ENCODE measurements at places on chromosomes 6 and 20. TPM values are rescaled to one million over a fixed set of nuclear protein-coding genes. Genes with fewer than 3 reads are reported as not detected.

Gene PROCR
- total RNA-seq, result not detected

Gene CRISP2
- total RNA-seq, result not detected

Gene OLIG3
- 0.14 TPM for total RNA-seq

- DNase-seq, result no peak
- H3K27me3 ChIP-seq, result no peaks in the 10 kb centered on the region
- H3K4me3 ChIP-seq, result no peak overlapping the region
- peaks cover 10% of the 10 kb centered on the region for H3K4me1 ChIP-seq
Measured at GRCh38 chr6:138371720-138372119, 6.0 kb upstream of the SMIM28 start.

DNA sequence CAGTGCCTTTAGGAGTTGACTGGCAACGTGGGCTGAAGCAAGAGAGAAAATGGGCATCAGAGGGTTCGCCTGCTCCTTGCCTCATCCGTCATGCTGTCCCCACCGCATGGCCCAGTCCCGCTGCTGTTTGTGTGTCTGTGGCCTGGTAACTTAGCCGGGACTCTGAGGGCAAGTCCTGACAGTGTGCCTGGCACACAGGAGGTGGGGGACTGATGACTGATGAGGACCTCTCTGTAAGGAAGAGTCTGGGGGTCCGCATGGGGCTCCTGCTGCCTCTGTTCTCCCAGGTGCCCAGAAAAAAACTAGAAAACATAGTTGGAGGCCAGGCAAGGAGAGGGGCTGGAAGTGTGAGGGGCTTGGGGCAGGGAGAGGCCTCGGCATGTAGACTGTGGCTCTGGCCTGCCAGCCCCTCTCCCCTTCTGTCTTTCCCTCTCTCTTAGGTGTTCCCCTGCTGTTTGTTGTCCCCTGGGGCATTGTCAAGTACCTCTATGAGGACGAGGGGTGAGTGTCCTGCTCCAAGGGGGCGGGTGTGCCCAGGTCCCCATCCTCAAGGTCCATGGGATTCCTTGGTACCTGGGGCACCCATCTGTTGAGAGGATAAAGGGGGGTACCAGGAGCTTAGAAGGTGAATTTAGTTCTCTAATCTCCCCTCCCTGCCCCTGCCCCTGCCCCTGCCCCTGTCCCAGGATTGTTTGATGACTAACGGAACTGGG is 29.5 kb downstream of the GLP1R start:
- no peak overlapping the region for H3K4me3 ChIP-seq
- H3K27ac ChIP-seq, result no peak overlapping the region
- peaks cover 13% of the 10 kb centered on the region for H3K4me1 ChIP-seq
- H3K27me3 ChIP-seq, result no peaks in the 10 kb centered on the region

Gene MUCL3
- total RNA-seq, result not detected

DNA sequence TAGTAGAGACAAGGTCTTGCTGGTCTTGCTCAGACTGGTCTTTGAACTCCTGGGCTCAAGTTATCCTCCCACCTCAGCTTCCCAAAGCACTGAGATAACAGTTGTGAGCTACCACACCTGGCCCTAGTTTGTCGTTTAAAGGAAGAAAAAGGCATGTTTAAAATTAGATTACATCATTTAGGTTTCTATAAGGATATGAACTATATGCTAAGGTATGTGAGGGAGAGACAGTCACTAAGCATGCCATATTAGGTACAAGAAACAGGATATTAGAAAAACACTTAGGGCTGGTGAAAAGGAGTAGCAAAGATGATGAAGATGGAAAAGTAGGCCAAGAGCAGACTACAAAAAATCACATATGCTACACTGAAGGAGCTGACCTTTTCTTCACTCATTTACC is 106.4 kb downstream of the ASCC3 start:
- H3K4me1 ChIP-seq, result no peaks in the 10 kb centered on the region
- H3K27me3 ChIP-seq, result no peaks in the 10 kb centered on the region
- DNase-seq, result no peak
- H3K4me3 ChIP-seq, result no peak overlapping the region
- no peak overlapping the region for H3K27ac ChIP-seq
- no peaks in the 10 kb centered on the region for H3K36me3 ChIP-seq

- no peaks in the 10 kb centered on the region for H3K36me3 ChIP-seq
- peaks cover 6% of the 10 kb centered on the region for H3K4me1 ChIP-seq
- no peak overlapping the region for H3K27ac ChIP-seq
Measured at GRCh38 chr20:57104651-57105204, 161.7 kb downstream of the BMP7 start.

DNA sequence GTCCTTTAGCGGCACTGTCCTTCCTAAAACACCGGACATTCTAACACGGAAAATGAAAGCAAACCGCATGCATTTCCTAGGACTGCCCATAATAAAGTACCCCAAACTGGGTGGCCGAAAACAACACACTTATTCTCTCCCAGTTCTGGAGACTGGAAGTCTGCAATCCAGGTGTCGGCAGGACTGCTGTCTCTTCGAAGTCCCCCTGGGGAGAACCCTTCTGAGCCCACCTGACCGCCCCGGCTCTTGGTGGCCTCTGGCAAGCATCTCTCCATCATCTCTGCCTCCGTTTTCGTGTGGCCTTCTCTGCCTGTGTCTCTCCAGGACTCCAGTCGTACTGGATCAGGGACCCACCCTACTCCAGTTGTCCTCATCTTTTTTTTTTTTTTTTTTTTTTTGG is 55.4 kb downstream of the SYNJ2 start:
- H3K4me3 ChIP-seq, result no peak overlapping the region
- H3K4me1 ChIP-seq, result peaks cover 4% of the 10 kb centered on the region
- peaks cover 7% of the 10 kb centered on the region for H3K27me3 ChIP-seq
- H3K36me3 ChIP-seq, result peaks cover 5% of the 10 kb centered on the region

DNA sequence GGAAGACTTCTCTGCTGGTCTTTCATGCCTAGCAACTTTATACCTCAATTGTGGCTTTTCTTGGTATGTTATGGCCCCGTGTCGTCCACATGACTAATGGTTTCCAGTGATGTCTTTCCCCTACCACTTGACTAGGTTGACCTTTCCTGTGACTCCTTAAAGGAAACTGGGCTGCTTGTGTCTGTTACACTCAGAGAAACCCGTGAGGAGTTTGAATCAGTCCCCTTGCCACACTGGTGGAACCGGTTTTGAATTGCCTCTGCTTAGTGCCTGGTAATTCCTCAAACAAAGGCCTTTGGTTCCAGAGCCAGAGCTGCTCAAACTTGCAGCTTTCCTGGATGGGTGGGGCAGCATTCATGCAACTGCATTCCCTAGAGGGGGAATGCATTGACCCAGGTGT is 21.9 kb downstream of the ECT2L start:
- no peak overlapping the region for H3K4me3 ChIP-seq
- H3K4me1 ChIP-seq, result peaks cover 15% of the 10 kb centered on the region
- H3K27ac ChIP-seq, result no peak overlapping the region
- DNase-seq, result no peak
- no peaks in the 10 kb centered on the region for H3K36me3 ChIP-seq

- no peak for DNase-seq
- H3K27ac ChIP-seq, result no peak overlapping the region
- no peaks in the 10 kb centered on the region for H3K4me1 ChIP-seq
Measured at GRCh38 chr6:154112181-154112809, 73.3 kb downstream of the OPRM1 start.

GRCh38 chr20:14214046-14214445 is 123.4 kb downstream of the FLRT3 start:
- no peak overlapping the region for H3K27ac ChIP-seq
- H3K27me3 ChIP-seq, result no peaks in the 10 kb centered on the region
- no peak for DNase-seq
- peaks cover 5% of the 10 kb centered on the region for H3K36me3 ChIP-seq
- H3K4me1 ChIP-seq, result peaks cover 11% of the 10 kb centered on the region

- H3K4me3 ChIP-seq, result no peak overlapping the region
- no peaks in the 10 kb centered on the region for H3K36me3 ChIP-seq
- peaks cover 13% of the 10 kb centered on the region for H3K4me1 ChIP-seq
- H3K27me3 ChIP-seq, result peaks cover 4% of the 10 kb centered on the region
- no peak overlapping the region for H3K27ac ChIP-seq
Measured at GRCh38 chr6:33160096-33160495, 32.2 kb downstream of the COL11A2 start.

DNA sequence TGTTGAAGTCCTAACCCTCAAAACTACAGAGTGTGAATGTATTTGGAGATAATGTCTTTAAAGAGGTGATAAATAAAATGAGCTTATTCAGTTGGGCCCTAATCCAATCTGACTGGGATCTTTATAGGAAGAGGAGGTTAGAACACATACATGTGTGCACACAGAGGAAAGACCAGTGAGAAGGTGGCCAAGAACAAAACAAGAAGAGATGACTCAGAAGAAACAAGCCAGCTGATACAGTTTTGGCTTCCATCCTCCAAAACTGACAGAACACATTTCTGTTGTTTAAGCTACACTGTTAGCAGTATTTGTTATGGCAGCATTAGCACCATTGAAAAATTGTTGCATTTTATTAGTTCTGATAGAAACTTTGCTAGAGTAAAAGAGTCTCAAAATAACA is 609.3 kb upstream of the IMPG1 start:
- no peak for DNase-seq
- H3K27ac ChIP-seq, result no peak overlapping the region
- H3K27me3 ChIP-seq, result no peaks in the 10 kb centered on the region
- H3K4me3 ChIP-seq, result no peak overlapping the region
- H3K4me1 ChIP-seq, result no peaks in the 10 kb centered on the region

Gene BPIFA1
- total RNA-seq, result not detected

Gene SEL1L2
- not detected for total RNA-seq

DNA sequence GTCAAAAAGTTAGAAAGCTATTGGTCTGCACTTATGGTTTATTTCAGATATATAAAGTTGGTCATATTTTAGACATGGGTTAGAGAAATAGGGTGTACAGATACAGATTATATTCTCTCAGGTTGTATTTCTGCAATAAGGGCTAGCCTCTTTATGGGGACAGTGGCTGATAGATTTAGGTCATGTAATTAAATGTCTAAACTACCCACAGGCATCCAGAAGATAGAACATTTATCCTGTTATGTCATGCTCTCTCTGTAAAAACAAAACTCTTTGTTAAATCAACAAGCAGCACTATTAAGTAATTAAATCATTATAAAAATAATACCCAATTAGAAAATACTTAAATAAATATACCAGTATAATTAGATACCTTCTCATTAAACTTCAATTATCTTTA is 612.6 kb upstream of the CITED2 start:
- H3K4me3 ChIP-seq, result no peak overlapping the region
- peaks cover 37% of the 10 kb centered on the region for H3K4me1 ChIP-seq
- no peak overlapping the region for H3K27ac ChIP-seq
- no peaks in the 10 kb centered on the region for H3K27me3 ChIP-seq
- no peak for DNase-seq
- peaks cover 4% of the 10 kb centered on the region for H3K36me3 ChIP-seq

Gene GGTLC1
- not detected for total RNA-seq

DNA sequence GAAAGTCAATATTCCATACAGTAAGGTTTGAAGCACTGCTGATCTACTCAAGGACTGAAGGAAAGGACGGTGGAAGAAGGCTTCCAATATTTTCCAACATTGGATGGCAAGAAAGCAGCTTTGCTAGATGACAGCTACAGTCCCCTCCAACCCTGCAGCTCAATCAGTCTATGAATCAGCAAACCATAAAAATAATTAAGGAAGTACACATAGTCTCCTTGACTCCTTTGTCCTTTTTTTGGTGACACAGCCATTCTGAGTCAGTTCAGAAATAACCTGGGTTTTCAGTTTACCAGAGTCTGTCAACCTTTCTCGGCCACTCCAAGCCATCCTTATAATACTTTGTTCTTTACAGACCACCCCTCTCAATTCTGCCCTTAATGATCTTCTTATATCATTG is 232.5 kb downstream of the IBTK start:
- H3K36me3 ChIP-seq, result peaks cover 5% of the 10 kb centered on the region
- no peak overlapping the region for H3K27ac ChIP-seq
- no peaks in the 10 kb centered on the region for H3K4me1 ChIP-seq
- no peak for DNase-seq
- no peak overlapping the region for H3K4me3 ChIP-seq
- no peaks in the 10 kb centered on the region for H3K27me3 ChIP-seq

Data from neural crest cell (in vitro differentiated cells).